ENCODE measurements at places on chromosomes 11 and 22.

- no peak for DNase-seq
Observed at GRCh38 chr11:63212742-63213141, 30.7 kb downstream of the SLC22A25 start.

GRCh38 chr22:35995772-35996171, 32.9 kb downstream of the RBFOX2 start:
- peak; percentile 96 for DNase-seq

- DNase-seq = no peak
Observed at GRCh38 chr11:31640611-31641010, 131.0 kb downstream of the ELP4 start.

GRCh38 chr22:31218565-31219262, 6.6 kb downstream of the LIMK2 start:
- no peak for DNase-seq

GRCh38 chr11:111633756-111634362, 31.6 kb downstream of the SIK2 start:
- DNase-seq = no peak

DNA sequence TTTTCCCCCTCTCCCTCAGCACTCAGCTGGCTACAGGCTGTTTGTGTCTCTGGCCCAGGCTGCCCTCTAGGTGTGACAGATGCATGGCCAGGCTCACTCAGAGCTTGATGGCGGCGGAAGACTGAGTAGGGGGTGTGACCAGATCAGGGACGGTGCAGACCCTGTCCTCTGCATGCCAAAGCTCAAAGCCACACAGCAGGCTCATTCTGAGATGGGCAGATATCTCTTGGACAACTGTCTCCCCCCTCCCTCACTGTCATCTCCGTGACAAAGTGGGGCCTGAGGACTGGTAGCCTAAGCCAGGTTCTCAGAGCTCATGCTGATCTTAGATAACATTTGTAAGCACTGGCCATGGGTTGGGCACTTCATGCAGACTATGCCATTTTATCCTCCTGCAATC, 231.3 kb downstream of the DSCAML1 start:
- no peak for DNase-seq

- DNase-seq = peak; percentile 75
Observed at GRCh38 chr11:111531687-111532364, 8.7 kb upstream of the LAYN start.

GRCh38 chr11:119490253-119491006, 67.5 kb upstream of the THY1 start:
- no peak for DNase-seq

DNA sequence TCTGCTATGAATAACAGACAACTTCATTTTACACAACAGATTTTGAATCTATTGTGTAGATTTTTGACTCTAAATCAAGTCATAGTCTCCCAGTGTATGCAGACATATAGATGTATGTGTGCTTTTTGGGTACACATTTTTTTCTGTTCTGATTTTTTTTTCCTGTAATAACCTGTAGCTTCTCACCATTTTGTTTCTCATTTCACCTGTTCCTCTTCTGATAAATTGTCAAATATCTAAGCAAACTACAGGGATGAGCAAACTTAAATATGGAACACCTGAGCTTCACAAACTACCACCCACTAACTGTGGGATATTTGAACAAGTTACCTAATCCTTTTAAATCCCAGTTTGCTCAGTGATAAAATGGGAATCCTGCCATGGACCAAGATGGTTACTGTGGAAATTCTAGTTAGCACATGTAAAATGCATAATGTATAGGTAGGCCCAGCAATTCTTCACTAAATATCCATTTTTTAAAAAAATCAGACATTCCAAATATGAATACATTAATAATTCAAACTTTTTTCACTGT, 15.7 kb downstream of the LGR4 start:
- no peak for DNase-seq

DNA sequence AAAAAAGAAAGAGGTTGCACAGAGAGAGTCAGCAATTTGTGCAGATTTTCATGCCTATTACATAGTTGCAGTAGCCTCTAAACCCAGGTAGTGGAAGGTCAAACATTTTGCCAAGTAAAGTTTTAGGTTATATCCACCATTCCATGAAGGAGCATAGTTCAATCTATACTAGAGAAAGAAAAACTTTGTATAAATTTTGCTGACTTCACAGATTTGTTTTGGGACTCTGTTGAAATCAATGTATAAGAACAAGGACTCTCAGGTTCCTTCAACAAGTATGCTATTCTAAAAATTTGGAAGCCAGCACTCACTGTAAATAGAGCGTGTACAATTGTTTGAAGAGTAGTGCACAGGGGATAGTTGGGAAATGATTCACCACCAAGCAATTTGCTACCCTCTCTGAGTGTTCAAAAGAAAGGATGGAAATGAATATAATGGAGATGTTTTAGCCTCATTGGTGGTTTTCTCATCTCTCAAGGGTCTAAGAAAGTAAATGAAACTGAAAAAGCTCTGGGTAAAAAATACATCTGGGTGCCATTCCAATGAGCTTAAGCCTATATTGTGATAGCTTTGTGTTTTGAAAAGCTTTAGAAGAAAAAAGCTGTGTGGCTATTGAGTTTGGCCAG, 508.4 kb upstream of the LUZP2 start:
- peak; percentile 72 for DNase-seq

- no peak for DNase-seq
Observed at GRCh38 chr11:62546244-62546928, at the start of gene AHNAK. Gene AHNAK, minus strand, starts transcription at chr11:62546806. Its CDS starts 10,708 bp downstream, at chr11:62536098.

GRCh38 chr22:47107431-47107830, 345.0 kb downstream of the TBC1D22A start:
- DNase-seq = peak; percentile 58

GRCh38 chr11:67588136-67588503, 4.5 kb downstream of the GSTP1 start:
- DNase-seq = no peak

- DNase-seq = peak; percentile 59
Observed at GRCh38 chr22:35330258-35330861, 30.7 kb downstream of the TOM1 start.

GRCh38 chr22:24482575-24482974, 12.6 kb upstream of the UPB1 start:
- DNase-seq = peak; percentile 77

DNA sequence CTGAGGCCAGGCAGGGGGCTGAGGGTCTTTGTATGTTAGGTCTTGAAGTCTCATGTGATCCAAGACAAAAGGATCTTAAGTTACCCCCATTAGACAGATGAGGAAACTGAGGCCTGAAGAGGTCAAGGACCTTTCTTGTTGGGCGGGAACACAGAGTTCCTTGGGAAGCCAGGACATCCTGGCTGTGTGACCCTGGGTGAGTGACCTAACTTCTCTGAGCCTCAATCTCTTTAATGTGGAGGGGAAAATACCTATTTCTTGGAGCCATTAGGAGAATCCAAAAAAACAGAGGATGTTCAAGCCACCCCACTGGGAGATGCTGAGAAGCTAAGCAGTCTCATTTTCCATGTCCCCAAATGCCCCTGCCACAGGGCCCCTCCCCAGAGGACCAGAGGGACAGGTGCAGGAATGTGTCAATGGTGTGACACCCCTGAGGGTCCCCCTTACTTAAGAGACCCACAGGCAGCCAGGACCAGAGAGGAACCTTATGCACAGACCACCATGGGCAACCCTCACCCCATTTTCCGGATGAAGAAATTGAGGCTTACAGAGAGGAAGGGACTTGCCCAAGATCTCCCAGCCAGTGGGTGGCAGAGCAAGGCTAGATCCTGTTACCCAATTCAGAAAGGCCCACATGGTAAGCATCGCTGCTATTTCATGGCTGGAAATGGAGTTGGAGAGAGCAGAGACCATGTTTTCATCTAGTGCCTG, 8.0 kb downstream of the RAC2 start:
- DNase-seq = no peak

GRCh38 chr11:134062265-134063123, 6.4 kb upstream of the JAM3 start:
- no peak for DNase-seq

DNA sequence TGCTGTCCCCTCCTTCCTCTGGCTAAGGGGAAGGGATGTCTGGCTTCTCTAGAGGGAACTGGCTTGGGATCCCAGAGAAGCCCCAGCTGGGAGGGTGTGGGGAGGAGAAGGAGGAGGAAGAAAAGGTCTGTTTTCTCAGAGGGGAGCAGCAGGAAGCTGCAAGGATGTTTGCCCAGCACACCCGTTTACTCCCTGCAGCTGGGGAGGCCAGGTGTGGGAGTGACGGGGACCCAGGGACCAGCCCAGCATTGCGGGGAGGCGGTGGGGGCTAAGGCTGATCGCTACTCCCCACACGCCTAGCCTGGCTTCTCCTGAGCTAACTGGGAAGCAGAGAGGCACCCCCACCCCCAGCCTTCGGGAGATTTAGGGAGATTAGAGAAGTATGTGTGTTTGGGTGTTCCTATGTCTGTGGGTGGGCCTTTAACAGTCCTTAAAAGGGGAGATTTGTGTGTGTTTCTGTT, 3.9 kb downstream of the CREB3L1 start:
- DNase-seq = peak; percentile 58

- DNase-seq = no peak
Observed at GRCh38 chr11:126391970-126392632, 36.6 kb downstream of the ST3GAL4 start.

- DNase-seq = no peak
Observed at GRCh38 chr22:27723708-27724107, 77.8 kb downstream of the MN1 start.

DNA sequence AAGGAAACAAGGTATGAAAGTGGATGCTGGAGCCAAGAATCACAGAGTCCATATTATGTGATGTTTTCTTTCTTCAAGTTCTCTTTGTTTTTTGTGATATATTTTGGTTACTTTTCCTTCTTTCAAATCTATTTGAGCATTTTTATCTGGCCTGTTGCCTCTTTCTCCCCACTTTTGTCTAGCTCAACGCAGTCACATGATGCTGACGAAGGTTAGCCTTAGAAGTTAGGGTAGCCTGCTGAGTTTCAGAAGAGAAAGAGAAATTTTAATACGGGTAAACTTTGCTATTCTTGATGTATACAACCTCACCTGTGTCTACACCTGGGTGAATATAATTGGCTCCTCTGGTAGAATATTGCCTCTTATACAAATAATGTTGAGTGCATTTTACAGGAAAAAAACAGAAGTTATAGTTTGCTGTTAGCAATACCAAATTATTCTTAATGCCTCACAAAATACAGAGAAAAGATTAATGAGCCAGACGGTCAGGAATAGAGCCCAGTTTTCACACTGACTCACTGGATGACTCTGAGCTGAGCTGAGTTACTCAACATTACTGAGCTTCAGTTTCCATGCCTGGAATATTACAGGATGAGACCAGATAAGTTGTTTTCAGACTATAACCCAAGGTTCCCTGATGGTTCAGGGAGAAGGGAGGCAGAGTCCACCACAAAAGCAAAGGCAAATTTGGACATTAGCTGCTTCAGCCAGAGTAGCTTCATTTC, 161.6 kb upstream of the BDNF start:
- peak; percentile 85 for DNase-seq

GRCh38 chr22:24186892-24187670, 5.8 kb downstream of the SUSD2 start:
- no peak for DNase-seq

GRCh38 chr11:19433367-19433766, 192.6 kb upstream of the E2F8 start:
- DNase-seq = no peak

GRCh38 chr11:107446822-107447431, 10.7 kb downstream of the CWF19L2 start:
- no peak for DNase-seq

DNA sequence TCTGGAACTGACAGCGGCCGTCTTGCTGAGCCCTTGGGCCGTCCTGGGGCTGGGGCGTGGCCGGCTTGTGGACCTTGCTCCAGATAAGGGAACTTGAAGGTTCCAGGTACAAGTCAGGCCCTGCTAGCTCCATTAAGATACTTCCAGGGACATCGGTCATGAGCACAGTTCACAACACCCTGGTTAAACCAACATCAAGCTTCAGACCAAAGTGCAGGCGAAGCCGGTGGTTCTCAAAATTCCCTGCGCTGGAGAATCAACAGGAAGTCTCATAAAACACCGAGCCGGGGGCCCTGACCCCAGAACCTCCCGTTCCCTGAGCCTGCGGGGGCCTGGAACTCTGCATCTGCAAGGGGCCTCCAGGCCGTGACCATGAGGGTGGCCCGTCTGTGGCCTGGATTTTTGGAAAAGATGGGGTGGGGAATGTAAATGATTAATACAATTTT, 1043.8 kb downstream of the BRD1 start:
- no peak for DNase-seq

DNA sequence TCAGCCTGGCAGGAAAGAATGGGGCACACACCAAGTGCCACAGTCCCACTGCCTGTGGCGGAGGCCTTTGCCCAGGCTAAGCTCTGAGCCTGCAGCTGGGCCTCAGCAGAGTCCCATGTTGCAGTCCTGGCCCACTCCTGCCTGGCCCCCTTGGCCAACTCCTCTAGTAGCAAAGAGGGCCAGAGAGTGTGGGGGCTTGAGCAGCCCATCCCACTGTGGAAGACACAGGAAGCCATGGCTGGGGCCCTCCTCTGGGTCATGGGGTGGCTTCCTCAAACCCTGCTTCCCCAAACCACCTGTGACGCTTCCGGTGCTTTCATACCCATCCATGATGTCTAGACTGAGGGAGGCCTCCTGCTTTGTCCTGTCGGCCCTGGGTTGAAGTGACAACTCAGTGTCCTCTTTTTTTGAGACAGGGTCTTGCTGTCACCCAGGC, 5.8 kb downstream of the RPS19BP1 start:
- DNase-seq = no peak

DNA sequence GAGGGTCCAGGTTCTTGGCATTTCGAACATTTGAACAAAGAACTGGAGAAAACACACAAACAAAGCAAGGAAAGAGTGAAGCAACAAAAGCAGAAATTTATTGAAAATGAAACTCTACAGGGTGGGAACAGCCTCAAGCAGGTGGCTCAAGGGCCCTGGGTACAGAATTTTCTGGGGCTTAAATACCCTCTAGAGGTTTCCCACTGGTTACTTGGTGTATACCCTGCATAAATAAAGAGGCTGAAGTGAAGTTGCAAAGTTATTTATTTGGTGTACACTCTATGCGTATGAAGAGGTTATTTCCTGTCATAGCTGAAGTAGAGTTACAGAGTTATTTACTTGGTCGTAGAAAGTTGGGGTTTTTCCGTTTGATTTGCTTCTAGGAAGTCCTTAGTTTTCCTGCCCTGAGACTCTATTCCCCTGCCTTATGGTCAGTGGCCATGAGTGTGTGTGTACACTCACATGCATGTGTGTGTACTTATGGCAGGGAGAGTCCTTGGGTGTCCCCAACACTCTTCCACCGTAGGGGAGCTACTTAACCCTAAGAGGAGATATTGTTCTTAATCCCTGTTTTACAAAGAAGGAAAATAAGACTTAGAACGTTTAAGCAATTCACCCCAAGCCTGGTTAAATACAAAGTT, 5.6 kb upstream of the SMCO4 start:
- no peak for DNase-seq
